Activated T-cell treated with anti-CD3 and anti-CD28 coated beads, Interleukin-2, amount 50 U/mL, for 4 hours (primary cell): ENCODE measurements at places on chromosomes 4 and X.

GRCh38 chr4:164700471-164700870, 53.5 kb upstream of the SMIM31 start:
- DNase-seq = no peak

DNA sequence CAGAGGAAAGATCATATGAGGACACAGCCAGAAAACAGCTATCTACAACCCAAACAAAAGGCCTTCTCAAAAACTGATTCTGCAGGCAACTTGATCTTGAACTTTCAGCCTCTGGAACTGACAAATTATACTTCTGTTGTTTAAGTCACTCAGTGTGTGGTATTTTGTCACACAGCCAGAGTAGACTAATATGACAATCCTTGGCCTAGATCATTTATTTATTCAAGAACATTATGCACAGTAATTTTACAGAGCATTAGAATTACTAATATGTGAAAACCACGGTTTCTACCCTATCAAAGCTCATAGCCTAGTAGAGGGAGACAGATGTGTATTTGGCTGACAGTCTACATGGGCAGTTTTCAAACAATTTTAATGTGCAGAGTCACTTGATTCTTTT, 167.8 kb upstream of the PCDH18 start:
- DNase-seq = no peak

DNA sequence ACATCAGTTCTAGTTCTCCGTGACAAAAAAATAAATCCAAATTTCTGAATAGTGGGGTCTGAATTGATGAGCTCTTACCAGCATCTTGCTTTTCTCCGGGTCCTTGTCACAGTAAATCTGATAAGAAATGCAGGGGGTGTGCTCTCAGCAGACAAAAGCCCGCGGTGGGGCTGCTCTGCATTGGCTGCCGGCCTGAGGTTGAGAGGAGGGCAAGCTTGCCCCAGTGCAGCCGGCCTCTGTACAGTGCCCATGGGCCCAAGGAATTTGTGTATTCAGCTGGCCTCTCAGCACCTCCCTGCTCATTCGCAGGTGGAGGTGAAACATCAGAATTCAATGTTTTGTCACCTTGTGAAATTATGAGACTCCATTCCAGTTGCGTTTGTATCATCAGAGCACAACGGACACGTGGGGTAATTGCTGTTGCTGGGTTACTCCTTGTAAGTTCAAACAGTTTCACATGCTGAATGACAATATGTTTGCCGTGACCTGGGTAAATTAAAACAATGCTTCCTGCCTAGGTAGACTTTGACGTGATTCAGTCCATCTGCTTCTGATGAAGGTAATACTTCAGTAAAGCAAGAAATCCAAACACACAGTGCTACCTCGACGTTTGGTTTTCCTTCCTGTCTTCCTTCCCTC, 596.4 kb downstream of the MID1IP1 start:
- DNase-seq = no peak

- DNase-seq = no peak
Measured at GRCh38 chr4:183263787-183264386, 56.2 kb downstream of the CLDN22 start.

GRCh38 chr4:121733942-121734341, 31.0 kb downstream of the SMIM43 start:
- no peak for DNase-seq

GRCh38 chr4:127370604-127371003, 262.2 kb upstream of the INTU start:
- no peak for DNase-seq
